T-helper 17 cell (primary cell): ENCODE measurements at places on chromosomes 6 and 20.

DNA sequence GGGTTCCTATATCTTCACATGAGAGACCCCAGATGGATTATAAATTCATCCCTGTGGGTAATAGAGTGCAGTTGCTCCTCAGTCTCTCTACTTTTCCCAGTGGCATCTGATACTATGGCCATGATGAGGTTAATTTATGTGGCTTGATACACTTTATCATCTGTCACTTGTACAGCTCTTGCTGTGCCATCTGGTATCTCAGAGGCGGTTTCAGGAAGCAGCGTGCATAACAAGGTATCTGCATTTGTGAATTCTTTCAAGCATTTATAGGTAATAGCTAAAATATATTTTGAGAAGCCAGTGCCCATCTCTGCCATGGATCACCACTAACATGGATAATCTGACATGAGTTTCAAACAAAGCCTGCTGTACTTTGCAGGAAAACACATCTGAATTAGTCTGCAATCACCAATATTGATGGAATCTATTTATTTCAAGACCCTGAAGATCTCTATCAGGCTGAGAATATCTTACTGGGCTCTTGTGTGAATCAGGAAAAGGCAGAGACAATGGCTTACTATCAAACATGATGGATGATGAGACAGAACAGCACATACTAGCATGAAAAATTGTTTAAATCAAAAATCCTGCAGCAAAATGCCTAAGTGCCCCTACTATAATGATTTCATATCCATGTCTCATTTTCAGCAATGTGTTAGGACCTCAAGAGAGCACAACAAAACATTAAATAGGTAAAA is 548.7 kb upstream of the MAP3K7 start:
- DNase-seq: no peak
- H3K4me3 ChIP-seq: no peak overlapping the region
- no peak overlapping the region for H3K27ac ChIP-seq
- no peaks in the 10 kb centered on the region for H3K36me3 ChIP-seq
- no peaks in the 10 kb centered on the region for H3K4me1 ChIP-seq

GRCh38 chr6:138403324-138403800 is 661 bp upstream of the HEBP2 start:
- peak overlapping the region; percentile 80 for H3K27ac ChIP-seq
- DNase-seq: peak; percentile 12
- peak overlapping the region; percentile 83 for H3K4me3 ChIP-seq
- H3K27me3 ChIP-seq: no peaks in the 10 kb centered on the region
- peaks cover 3% of the 10 kb centered on the region for H3K36me3 ChIP-seq
- peaks cover 14% of the 10 kb centered on the region for H3K4me1 ChIP-seq

GRCh38 chr6:1044040-1044836 is 267.7 kb upstream of the FOXQ1 start:
- peaks cover 68% of the 10 kb centered on the region for H3K27me3 ChIP-seq
- H3K4me1 ChIP-seq: peaks cover 3% of the 10 kb centered on the region
- peaks cover 3% of the 10 kb centered on the region for H3K36me3 ChIP-seq
- no peak for DNase-seq
- no peak overlapping the region for H3K4me3 ChIP-seq

DNA sequence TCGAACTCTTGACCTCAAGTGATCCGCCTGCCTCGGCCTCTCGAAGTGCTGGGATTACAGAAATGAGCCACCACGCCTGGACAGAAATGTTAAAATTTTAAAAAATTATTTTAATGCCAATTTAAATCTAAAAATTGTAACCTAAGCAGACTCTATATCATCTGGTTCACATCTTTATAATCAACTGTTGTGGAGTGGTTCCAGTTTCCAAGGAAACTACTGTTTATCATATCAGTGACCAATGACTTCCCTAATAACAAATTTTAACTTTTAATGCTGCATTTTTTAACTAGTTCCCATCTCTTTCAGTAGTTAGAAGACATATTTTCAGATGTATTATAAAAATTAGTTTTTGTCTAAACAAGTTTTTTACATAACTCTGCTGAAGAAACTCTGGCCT is 5.2 kb upstream of the BTN3A2 start:
- no peaks in the 10 kb centered on the region for H3K27me3 ChIP-seq
- no peak for DNase-seq
- H3K4me3 ChIP-seq: no peak overlapping the region
- no peak overlapping the region for H3K27ac ChIP-seq

GRCh38 chr20:47515843-47516242 is 14.2 kb downstream of the NCOA3 start:
- peak overlapping the region; percentile 77 for H3K27ac ChIP-seq
- H3K4me3 ChIP-seq: peak overlapping the region; percentile 22
- H3K4me1 ChIP-seq: peaks cover 21% of the 10 kb centered on the region
- no peak for DNase-seq
- no peaks in the 10 kb centered on the region for H3K27me3 ChIP-seq
- no peaks in the 10 kb centered on the region for H3K36me3 ChIP-seq

DNA sequence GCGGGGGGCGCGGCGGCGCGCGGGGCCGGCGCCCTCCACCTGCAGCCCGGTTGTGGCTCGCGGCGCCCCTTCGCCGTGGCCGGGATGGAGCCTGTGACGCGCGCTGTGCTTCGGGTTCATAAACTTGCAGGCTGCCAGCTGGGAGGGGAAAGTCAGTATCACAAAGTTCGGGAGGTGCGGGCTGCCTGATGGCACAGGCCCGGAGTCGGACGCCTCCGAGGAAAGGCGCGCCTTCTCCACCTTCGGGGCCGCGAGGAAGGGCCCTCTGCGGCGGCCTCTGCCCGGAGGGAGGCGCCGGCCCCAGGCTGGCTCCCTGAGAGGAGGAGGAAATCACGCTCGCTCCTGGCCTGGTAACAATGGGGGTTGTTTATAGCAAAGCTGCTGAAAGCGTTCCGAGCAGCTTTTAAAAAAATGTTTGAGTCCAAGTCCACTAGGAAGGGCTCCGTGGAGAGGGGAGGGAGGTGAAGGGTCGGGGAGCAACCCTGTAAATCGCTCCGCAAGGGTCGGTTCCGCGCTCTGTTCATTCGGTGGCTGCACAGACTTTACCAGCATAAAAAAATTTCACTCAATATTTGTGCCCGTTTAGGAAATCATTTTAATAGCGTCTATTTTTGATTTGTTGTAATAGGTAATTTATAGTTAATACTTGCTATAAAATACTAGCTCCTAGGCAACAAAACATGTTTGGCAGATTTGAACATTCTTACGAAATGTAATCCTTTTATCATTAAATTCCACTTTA is 1.0 kb downstream of the AFDN start:
- H3K4me3 ChIP-seq: peak overlapping the region; percentile 90
- peak overlapping the region; percentile 81 for H3K27ac ChIP-seq
- DNase-seq: peak; percentile 26
- H3K36me3 ChIP-seq: no peaks in the 10 kb centered on the region

DNA sequence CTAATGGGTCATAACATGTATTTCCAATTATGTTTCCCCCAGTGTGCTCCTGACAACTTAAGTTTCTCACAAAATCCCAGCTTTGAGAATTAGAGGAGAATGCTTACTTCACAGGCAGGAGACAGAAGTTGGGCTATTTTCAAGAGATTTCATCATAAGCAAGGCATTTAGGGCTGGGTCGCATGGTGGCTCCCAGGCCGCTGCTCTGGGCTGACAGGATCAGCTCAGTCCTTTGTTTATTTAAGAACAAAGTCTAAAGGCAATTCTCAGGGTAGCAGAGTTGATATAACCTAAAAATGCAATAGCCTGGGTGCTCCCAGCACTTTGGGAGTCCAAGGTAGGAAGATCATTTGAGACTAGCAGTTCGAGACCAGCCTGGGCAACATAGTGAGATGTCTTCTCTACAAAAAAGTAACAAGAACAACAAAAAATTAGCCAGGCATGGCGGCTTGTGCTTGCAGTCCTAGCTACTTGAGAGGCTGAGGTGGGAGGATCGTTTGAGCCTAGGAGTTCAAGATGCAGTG is 10.9 kb downstream of the FOXQ1 start:
- no peaks in the 10 kb centered on the region for H3K4me1 ChIP-seq
- H3K27me3 ChIP-seq: peaks cover 50% of the 10 kb centered on the region
- no peak overlapping the region for H3K27ac ChIP-seq
- peaks cover 2% of the 10 kb centered on the region for H3K36me3 ChIP-seq
- H3K4me3 ChIP-seq: no peak overlapping the region
- DNase-seq: no peak

- H3K27me3 ChIP-seq: peaks cover 6% of the 10 kb centered on the region
- H3K4me1 ChIP-seq: no peaks in the 10 kb centered on the region
- DNase-seq: no peak
- H3K4me3 ChIP-seq: no peak overlapping the region
These were observed 349.0 kb downstream of the PRL start for GRCh38 chr6:21947731-21948386.

DNA sequence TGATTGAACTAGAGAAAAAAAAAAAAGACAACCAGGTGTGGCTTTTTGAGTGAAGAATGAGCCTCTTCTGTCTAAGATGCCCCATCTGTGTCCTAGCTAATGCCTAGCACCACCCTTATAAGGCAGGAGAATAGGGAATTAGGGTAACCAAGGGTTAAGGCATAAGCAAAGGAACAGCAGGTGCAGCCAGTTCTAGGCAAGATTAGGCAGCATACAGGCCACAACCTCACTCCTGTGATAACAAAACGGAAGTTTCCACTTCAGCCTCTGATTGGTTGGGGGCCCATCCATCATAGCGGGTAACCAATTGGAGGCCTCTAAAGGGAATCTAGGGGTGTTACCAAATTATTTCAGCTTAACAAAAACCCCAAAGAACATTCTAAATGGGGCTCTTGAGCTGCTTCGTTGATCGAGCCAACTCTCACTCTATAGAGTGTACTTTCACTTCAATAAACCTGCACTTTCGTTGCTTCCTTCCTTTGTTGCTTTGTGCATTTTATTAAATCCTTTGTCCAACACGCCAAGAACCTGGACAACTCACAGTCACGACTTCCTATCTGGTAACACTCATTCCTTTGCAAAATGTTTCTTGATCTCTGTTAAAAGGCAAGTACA is 61.9 kb upstream of the TAGAP start:
- peak overlapping the region; percentile 97 for H3K27ac ChIP-seq
- no peaks in the 10 kb centered on the region for H3K36me3 ChIP-seq
- DNase-seq: peak; percentile 57
- no peaks in the 10 kb centered on the region for H3K27me3 ChIP-seq
- peak overlapping the region; percentile 85 for H3K4me3 ChIP-seq

DNA sequence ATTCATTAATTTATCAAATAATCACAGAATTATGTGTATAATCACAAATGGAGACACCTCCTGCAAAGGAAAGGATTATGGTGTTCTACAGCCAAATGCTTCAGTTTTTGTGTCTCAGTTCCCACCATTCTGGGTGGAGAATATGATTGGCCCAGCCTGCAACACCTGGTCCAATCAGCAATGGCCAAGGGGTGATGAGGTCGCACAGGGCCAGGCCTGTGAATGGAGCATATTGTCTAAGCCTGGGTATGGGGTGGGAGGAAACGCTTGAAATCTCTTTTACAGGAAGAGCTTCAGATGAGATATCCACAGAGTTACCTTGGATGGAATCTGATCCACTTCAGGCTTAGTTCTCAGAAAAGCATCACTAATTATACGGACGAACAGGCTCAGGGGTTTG is 271.6 kb downstream of the DHX35 start:
- H3K36me3 ChIP-seq: no peaks in the 10 kb centered on the region
- peaks cover 16% of the 10 kb centered on the region for H3K27me3 ChIP-seq
- no peaks in the 10 kb centered on the region for H3K4me1 ChIP-seq
- no peak overlapping the region for H3K4me3 ChIP-seq

DNA sequence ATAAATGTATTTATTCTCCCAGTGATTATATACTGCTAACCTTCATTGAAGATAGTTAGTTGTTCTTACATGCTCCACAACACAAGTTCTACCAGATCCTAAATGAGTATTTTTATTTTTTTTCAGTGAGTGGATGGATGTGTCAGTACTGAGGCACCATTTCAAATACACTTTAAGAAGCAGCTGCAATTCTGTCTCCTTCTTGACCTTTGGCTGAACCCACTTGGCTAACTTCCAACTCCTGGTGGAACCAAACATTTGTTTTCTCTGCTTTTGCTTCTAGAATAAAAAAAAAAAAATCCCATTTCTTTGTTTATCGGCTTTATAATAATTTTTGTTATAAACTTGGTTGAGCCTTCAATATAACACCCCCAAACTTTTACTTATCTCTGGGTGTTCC is 458.3 kb upstream of the MAP3K7 start:
- H3K27ac ChIP-seq: no peak overlapping the region
- no peaks in the 10 kb centered on the region for H3K27me3 ChIP-seq
- H3K4me3 ChIP-seq: no peak overlapping the region
- no peaks in the 10 kb centered on the region for H3K4me1 ChIP-seq

DNA sequence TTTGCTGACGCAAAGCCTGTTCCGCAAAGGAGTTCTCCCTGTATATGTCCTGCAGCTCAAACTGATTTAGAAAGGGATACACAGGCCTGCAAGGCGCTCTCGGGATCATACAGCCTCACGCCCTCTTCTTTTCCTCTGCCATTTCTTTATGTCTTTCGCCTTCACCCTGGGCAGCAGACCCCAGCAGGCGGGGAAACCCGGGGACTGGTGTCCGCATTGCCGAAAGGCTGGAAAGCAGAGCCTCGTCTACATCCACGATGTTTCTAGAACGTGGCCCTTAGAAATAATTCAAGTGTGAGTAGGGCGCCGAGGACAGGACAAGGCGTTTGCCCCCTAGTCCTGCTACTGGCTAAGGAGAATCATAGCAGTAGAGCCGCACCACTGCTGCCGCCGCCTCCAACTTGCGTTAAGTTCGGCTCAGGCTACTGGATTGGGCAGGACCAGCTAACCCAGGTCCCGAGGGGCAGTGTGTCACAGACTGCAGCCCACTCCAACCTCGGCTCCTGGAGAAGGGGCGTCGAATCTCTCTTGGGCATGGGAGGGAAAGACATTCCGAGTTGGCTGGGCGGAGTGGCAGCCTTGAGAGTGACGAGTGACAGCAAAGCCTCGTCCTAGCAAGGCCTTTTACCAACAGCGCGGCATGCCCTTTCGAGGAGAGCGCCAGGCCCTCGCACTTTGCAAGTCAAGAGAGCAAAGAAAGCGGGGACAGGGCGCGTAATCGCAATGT is 2.6 kb upstream of the TBX18 start:
- no peak overlapping the region for H3K27ac ChIP-seq
- no peak for DNase-seq
- peaks cover 4% of the 10 kb centered on the region for H3K4me1 ChIP-seq
- H3K36me3 ChIP-seq: peaks cover 8% of the 10 kb centered on the region
- H3K27me3 ChIP-seq: peaks cover 69% of the 10 kb centered on the region

GRCh38 chr6:161745594-161746141 is 471.8 kb upstream of the AGPAT4 start:
- H3K27ac ChIP-seq: no peak overlapping the region
- H3K4me3 ChIP-seq: no peak overlapping the region
- H3K36me3 ChIP-seq: no peaks in the 10 kb centered on the region

- H3K27me3 ChIP-seq: no peaks in the 10 kb centered on the region
- H3K27ac ChIP-seq: no peak overlapping the region
- H3K4me3 ChIP-seq: no peak overlapping the region
- no peaks in the 10 kb centered on the region for H3K4me1 ChIP-seq
- H3K36me3 ChIP-seq: no peaks in the 10 kb centered on the region
These were observed 458.4 kb downstream of the GRIK2 start for GRCh38 chr6:101851911-101852310.
